ENCODE measurements at places on chromosomes 3 and 15.

- no peaks in the 10 kb centered on the region for H3K27me3 ChIP-seq
- peak overlapping the region; percentile 58 for H3K27ac ChIP-seq
- H3K36me3 ChIP-seq, result peaks cover 9% of the 10 kb centered on the region
- no peak overlapping the region for H3K4me3 ChIP-seq
- DNase-seq, result no peak
Measured at GRCh38 chr15:74007820-74008371, 13.4 kb downstream of the PML start.

GRCh38 chr15:69627548-69628158, 175.0 kb downstream of the RPLP1 start:
- no peaks in the 10 kb centered on the region for H3K27me3 ChIP-seq
- H3K27ac ChIP-seq, result no peak overlapping the region
- H3K4me3 ChIP-seq, result no peak overlapping the region
- no peaks in the 10 kb centered on the region for H3K4me1 ChIP-seq

DNA sequence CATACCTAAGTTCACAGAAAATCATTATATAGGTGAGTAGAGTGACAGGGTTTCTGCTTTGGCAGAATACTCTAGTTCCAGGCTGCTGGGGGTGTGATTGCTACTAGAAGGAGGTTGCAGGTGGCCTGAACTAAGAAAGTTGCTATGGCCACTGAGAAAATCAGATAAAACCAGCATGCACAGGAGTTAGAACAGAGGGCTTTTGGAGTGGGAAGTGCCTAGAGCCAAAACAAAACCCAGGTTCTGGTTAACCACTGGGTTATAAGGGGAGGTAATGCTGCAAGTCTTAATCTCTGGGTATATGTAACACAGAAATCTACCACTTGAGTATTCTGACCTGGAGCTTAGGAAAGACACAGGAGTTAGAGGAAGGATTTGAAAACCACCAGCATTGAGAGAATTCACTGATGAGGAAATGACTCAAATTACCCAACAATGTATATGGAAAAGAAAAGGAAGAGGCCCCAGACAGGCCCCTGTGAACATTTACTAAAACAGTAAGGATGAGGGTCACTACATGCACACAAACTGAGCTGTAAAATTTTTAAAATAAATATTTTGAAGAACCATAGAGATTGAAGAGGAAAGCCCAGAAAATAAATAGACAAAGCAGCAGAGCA, 60.0 kb downstream of the PLOD2 start:
- H3K27me3 ChIP-seq, result no peaks in the 10 kb centered on the region
- no peaks in the 10 kb centered on the region for H3K4me1 ChIP-seq
- H3K27ac ChIP-seq, result no peak overlapping the region
- peaks cover 59% of the 10 kb centered on the region for H3K36me3 ChIP-seq
- DNase-seq, result no peak

- no peaks in the 10 kb centered on the region for H3K4me1 ChIP-seq
- no peak overlapping the region for H3K4me3 ChIP-seq
- no peak overlapping the region for H3K27ac ChIP-seq
Measured at GRCh38 chr3:23746441-23746840, 59.3 kb upstream of the UBE2E1 start.

DNA sequence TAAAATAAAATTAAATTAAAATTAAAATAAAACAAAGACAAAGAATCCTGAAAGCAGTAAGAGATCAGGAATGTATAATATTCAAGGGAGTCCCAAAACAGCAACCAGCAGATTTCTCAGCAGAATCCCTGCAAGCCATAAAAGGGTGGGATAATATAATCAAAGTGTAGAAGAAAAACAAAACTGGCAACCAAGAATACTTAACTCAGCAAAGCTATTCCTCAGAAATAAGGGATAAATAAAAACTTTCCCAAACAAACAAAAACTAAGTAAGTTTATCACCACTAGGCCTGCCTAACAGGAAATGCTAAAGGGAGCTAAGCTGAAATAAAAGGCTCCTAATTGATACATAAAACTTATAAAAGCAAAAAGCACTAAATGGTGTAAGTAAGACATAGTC, 29.8 kb downstream of the THBS1 start:
- H3K4me1 ChIP-seq, result peaks cover 10% of the 10 kb centered on the region
- H3K27ac ChIP-seq, result no peak overlapping the region
- H3K27me3 ChIP-seq, result no peaks in the 10 kb centered on the region
- DNase-seq, result no peak
- no peak overlapping the region for H3K4me3 ChIP-seq

- H3K27me3 ChIP-seq, result no peaks in the 10 kb centered on the region
- H3K4me1 ChIP-seq, result no peaks in the 10 kb centered on the region
- DNase-seq, result no peak
- H3K4me3 ChIP-seq, result no peak overlapping the region
- no peaks in the 10 kb centered on the region for H3K36me3 ChIP-seq
- no peak overlapping the region for H3K27ac ChIP-seq
Measured at GRCh38 chr3:101284757-101285156, 35.6 kb downstream of the IMPG2 start.

GRCh38 chr15:99467338-99467720, 98.5 kb upstream of the MEF2A start:
- no peak overlapping the region for H3K27ac ChIP-seq
- peaks cover 3% of the 10 kb centered on the region for H3K4me1 ChIP-seq
- no peaks in the 10 kb centered on the region for H3K36me3 ChIP-seq
- no peak overlapping the region for H3K4me3 ChIP-seq
- DNase-seq, result no peak

Data from esophagus squamous epithelium (tissue), 5 donors.